ENCODE measurements at places on chromosomes 12 and 14. TPM values are rescaled to one million over a fixed set of nuclear protein-coding genes. Genes with fewer than 3 reads are reported as not detected.
A peak's percentile ranks its signal among the peaks of the same experiment; 100 is the strongest.

GRCh38 chr12:102939670-102940222 is 17.7 kb upstream of the ASCL1 start:
- no peak for DNase-seq

GRCh38 chr12:95481072-95481471 is 7.1 kb downstream of the METAP2 start:
- DNase-seq, result no peak

DNA sequence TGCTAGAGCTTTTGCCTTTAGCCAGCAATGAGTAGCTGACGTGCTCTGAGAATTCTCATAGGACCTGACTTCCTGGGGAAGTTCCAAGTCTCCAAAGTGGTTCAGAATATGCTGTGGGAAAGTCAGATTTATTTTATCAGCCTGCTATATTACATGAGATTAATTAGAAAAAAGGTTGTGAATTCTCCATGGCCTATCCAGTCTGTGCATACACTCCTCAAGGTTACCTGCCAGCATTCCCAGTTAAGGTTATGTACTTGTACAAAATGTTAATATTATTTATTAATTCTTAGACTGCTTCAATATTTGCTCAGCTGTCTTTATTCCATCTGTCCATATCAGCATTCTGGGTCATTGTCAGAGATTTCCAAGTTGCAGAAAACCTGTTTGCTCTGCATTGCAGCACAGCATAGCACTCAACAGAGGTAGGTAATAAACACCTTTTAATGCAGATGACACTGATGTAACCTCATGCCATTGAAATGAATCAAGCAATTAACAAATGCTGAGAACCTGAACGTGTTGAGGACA is 2.7 kb upstream of the SEL1L start:
- DNase-seq, result no peak

- DNase-seq, result no peak
Observed at GRCh38 chr14:33979613-33980276, 28.9 kb upstream of the EGLN3 start.

DNA sequence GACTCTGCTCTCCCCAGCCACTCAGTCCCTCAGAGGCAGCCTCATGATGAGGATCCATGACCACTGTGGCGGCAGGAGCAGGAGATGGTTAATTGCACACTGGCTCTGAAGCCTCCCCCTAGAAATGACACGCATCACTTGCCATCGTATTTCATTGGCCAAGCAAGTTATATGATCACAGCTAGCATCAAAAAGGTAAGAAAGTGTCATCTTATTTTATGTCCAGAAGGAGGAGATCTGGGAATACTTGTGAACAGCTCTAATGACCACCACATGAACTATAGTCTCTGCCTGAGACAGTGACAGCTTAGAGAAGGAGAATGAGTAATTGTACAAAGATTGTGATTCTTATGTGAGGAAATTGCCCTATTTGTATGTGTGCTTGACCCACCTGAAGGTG is 363.4 kb downstream of the NUAK1 start:
- no peak for DNase-seq

- no peak for DNase-seq
Observed at GRCh38 chr14:35365130-35366055, 39.2 kb downstream of the NFKBIA start.

DNA sequence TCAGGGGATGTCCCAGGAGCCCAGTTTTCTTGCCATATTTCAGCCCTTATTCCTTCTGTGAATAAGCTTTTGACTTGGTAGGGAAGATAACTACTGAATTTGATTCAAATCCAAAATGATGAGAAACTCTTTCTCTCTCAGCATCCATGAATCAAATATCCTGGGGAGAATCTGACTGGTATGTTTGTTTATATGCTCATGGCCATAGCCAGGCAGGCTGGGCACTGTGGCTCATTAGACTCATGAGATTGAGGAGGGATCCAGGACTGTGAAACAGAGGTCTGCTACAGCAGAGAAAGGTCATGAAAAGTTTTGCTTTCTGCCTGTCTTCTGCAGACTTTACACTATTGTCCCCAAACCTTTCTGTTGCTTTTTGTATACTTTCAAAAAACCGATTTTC is 346.4 kb upstream of the ATP2B1 start:
- no peak for DNase-seq

DNA sequence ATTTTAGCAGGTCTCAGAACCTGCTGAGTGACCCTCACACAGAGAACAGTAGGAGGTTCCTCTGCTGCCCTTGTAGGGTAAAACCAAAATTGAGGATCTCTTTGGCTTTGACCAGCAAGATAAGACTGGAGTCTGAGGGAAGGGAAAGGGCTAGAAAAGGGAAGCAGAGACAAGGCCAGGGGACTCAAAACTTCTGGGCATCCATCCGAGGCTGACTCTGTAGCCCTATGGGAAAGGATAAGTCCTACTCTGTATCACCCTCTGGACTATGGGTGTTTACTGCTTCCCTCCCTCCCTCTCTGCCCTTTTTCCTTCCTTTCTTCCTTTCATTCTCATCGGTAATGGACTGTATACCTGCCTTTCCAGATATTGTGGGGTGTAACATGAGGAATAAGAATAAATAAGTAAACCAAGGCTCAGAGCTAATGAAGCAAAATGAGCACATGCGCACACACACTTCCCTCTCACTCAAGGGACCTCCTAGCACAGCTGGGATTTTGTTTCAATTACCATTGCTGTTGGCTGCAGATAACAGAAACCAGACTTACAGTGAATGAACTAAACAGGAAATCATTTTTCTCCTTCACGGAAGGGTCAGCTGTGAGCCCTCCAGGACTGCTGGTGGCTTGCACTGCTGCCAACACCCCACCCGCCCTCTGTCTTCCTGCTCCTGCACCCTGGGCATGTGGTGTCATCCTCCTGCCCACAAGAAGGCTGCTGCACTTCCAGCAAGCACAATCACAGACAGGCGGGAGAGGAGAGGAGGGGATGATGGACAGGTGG is 404.4 kb upstream of the CCDC196 start:
- no peak for DNase-seq

Gene EML1
- total RNA-seq, result 77.1 TPM

Gene CLEC2A
- not detected for total RNA-seq

DNA sequence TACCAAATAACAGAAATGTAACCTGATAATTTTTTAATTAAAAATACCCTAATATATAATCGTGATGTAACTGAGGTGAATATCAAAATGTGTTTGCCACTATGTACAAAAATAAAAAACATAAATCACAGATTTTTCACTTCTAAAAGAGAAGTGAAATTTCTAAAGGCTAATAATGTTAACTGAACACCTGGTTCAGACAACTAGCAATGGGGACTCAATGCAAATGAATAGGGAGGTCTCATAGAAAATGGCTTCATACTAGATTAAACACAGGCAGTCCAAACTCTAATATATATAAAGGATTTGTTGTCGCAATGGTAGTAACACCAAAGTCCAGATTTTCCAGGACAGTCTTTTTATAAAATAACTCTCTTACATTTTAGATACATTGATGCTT is 365.4 kb upstream of the ATP2B1 start:
- no peak for DNase-seq

- no peak for DNase-seq
Observed at GRCh38 chr12:119740830-119741229, 72.9 kb downstream of the PRKAB1 start.

DNA sequence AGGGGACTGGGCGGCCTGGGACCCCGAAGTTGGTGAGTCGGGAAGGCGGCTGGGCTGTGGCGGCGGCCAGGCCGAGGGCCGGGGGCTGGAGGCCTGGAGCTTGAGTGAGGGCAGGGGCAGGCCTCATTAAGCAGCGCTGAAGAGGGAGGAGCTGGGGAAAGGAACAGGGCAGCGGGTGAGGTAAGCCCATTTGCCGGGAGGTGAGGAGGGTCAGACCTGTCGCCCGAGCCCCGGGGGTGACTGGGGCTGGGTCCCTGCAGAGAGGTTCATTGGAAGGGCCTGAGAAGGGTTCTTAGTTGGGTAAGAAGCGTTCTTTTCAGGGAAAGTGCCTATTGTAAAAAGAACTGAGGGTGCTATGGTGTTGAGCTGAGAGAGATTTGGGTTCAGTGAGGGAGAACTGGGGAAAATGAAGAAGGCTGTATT is 441 bp downstream of the RAB5B start:
- no peak for DNase-seq

DNA sequence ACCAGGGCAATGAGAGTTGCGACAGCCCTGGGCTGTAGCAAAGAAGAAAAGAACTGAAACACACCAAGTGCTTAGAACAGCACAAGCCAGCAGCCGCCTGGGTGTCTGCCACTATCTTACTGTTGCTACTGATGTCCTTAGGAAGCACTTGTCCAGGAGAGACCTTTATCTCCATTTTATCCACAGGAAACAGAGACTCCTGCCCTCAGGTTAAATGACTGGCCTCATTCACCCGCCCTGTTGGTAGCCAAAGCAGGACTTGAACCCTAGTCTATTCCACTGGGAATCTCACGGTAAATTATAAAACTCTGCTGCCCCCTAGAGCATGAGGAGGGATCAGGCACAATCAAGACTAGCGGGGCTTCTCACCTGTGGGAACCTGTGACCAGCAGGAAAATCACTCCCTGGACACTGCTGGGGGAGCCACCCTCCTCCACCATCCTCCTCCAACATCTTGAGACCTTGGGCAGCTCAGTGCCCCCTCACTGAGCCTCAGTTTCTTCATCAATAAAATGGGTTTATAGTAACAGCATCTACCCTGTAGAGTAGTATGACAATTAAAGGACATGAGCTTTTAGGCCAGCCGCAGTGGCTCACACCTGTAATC is 20.5 kb upstream of the TESC start:
- DNase-seq, result no peak

GRCh38 chr12:102953221-102953620 is 4.3 kb upstream of the ASCL1 start:
- no peak for DNase-seq

- DNase-seq, result no peak
Observed at GRCh38 chr12:53659011-53659551, 16.8 kb downstream of the ATP5MC2 start.

Gene AICDA
- 0.26 TPM for total RNA-seq

DNA sequence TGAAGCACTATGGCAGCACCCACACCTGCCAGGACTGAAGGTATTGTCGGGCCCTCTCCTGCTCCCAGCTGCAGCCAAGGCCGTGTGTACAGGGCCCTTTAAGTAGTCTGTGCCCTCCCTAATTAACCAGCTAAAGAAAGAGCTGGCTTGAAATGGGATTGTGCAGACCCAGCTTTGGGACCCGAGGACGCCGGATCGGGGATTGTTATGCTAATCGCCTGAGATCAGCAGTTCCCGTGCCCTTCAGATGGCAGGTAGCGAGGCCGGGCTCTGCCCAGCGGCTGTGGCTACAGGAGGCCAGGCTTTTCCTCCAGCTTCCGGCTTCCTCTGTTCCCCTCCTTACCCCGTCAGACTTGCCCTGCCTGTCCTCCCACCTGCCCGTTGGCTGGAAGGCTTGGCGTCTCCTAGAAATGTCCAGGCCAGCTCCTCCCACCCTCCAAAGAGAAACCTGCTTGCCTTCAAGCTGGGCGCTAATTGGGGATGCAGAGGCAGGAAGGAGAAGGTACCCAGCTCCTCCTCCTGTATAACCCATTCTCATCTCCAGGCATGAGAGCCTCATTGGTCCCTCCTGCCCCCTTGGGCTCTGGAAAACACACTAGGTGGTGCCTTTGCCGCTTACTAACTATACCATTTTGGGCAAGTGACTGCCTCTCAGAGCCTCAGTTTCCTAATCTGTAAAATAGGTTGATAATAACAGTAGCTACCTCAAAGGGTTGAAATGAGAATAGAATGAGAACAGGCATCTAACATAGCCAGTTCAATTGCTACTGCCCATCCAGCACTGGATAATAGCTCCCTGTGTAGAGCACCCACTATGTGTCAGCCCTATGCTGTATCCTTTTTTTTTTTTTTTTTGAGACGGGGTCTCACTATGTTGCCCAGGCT is 25.8 kb upstream of the MSI1 start:
- DNase-seq, result peak; percentile 32

DNA sequence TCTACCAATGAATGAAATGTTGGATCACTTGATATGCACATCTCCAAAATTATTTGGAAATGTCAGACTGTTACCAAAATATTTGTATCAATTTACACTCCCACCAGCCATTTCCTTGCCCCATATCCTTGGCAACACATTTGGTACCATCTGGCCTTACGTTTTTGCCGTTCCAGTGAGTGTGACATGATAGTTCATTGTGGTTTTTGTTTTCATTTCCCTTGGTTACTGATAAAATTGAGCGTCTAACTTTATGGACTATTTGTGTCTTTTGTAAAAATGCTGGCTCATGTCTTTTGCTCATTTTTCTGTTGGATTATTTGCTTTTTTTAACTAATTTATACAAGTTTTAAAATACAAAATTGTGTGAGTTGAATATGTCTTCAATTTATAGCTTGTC is 11.0 kb downstream of the KLHDC1 start:
- no peak for DNase-seq

GRCh38 chr14:54688229-54688628 is 121.3 kb downstream of the SAMD4A start:
- DNase-seq, result no peak

DNA sequence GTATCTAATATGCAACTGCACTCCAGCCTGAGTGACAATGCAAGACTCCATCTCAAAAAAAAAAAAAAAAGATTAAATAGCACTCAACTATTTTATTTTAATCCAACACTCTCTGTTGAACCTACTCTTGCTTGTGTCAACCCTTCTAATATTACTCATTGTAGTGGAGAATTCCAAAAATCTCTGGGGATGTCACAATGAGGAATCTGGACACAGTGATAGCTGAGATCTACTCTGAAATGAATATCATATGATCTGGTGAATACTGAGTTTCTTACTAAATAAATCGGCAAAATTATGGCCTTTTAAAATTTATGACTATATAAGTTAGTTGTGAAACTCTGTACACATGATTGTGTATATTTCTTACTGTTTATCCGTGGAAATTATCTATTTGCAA is 418.2 kb downstream of the BCAT1 start:
- no peak for DNase-seq

- DNase-seq, result no peak
Observed at GRCh38 chr12:101305226-101305779, 25.4 kb downstream of the UTP20 start.

GRCh38 chr14:91302391-91302790 is 57.9 kb upstream of the GPR68 start:
- DNase-seq, result no peak

DNA sequence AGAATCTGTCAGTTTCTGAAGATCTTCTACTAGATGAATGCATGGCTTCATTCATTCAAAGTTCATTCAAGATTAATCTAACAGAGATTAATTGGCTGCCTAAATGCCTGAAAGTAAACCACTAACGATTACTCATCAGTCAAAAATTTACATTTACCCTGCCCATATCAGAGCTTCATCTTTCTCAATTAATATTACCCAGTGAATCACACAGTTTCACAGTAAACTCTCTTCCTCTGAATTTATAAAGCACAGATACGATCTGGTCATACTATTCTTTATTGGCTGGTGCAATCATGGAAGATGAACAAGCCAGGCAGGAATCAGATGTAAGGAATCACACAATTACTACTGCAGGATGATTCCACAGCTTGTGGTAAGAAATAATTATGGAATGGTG is 377.7 kb downstream of the SLC16A7 start:
- DNase-seq, result no peak

GRCh38 chr12:104767261-104767660 is 190.8 kb downstream of the SLC41A2 start:
- DNase-seq, result no peak

- DNase-seq, result peak; percentile 35
Observed at GRCh38 chr12:39272871-39273655, 169.9 kb downstream of the KIF21A start.

- no peak for DNase-seq
Observed at GRCh38 chr12:111767362-111768158, 827 bp downstream of the ALDH2 start.

- DNase-seq, result no peak
Observed at GRCh38 chr12:97223419-97223818, 239.2 kb upstream of the RMST start.

Gene EIF2S3B
- 1.1 TPM for total RNA-seq
